Activated naive CD8-positive, alpha-beta T cell treated with anti-CD3 and anti-CD28 coated beads, Interleukin-2, amount 50 U/mL, for 24 hours (primary cell): ENCODE measurements at places on chromosomes 7 and 10.
A peak's percentile ranks its signal among the peaks of the same experiment; 100 is the strongest.

GRCh38 chr10:91632671-91633550, at the start of gene PPP1R3C:
Gene PPP1R3C (minus strand): TSS chr10:91633071. CDS start chr10:91632969, 102 bp downstream.
- DNase-seq = peak; percentile 66

GRCh38 chr7:20491284-20491683, 124.2 kb upstream of the ABCB5 start:
- DNase-seq = no peak

- no peak for DNase-seq
Measured at GRCh38 chr10:16673443-16673842, 143.8 kb downstream of the RSU1 start.

DNA sequence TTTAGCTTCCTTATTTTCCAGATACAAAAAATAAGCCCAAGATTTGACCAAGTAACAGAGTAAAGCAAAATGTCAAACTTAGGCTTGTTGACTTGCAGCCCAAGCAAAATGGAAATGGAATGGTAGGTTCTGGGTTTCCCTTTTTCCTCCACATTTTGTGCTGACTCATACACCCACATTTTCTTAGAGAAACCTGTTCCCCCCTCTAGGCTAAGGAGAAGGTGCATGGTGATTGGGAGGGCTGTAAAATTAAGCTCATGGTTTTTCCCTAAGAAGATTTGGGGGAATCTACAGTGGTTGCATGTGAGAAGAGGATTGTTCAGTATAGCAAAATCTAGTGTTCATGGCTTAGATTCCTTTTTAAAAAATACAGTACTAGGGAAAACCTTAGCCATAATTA, 127.4 kb downstream of the ARL4A start:
- no peak for DNase-seq
